ENCODE measurements at places on chromosomes 2 and 18. TPM values are rescaled to one million over a fixed set of nuclear protein-coding genes. Genes with fewer than 3 reads are reported as not detected.
A peak's percentile ranks its signal among the peaks of the same experiment; 100 is the strongest.

The PPP4R1 gene
- total RNA-seq = 97.6 TPM

The KIF5C gene
- 2.9 TPM for total RNA-seq

The DSG4 gene
- total RNA-seq = not detected

The ALPG gene
- total RNA-seq = not detected

The KLHL41 gene
- total RNA-seq = 2.8 TPM

The LAMA3 gene
- 11.5 TPM for total RNA-seq

The FBXO48 gene
- total RNA-seq = 0.33 TPM

The UGT1A8 gene
- not detected for total RNA-seq

The TP53I3 gene
- total RNA-seq = 8.7 TPM

The ABCB11 gene
- not detected for total RNA-seq

GRCh38 chr2:111157798-111158197 is 37.1 kb downstream of the BCL2L11 start:
- no peak for DNase-seq

DNA sequence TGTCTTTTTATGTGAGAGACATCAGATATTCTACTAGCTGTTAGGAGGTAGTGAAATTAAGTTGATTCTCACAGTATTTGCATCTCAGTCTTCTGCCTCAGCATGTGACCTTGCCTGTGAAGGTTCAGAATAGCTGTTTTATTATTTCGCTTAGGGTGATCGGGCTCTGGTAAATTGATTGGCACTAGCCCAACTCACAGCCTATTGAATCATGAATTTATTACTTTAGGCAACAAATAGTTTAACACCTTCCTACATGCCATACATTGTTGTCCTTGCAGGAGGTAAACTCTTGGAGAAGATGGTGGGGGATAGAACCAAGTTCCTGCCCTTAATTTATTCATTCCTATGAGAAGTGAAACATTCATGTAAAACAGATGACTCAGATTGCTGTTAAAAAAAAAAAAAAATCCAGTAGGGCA is 101.9 kb downstream of the GPD2 start:
- DNase-seq = no peak

DNA sequence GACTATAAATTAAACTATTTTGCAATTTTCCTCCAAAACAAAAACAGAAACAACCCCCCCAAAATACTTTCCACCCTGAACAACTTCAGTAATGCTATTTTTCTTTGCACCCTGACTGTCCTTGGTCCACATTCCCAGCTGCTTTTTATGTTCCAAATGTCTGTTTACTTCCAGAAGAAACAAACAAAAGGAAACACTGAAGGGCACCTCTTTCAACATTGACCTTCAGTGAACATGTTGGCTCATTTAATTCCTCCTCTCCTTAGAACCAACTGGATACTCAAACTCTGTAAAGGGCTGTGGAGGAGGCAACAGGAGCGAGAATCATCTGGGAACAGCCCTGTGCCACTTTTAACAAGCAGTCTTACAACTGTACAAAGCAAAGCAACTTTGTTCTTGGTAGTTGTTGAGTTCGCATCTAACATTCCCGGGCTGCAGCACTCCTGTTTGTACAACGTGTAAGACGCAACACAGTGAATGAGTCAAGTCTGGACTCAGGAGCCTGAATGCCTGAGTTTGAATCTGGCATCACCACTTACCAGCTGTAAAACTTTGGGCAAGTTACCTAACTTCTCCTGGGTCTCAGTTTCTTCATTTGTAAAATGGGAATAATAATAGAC is 111.4 kb upstream of the GATA6 start:
- no peak for DNase-seq

GRCh38 chr2:38666556-38666910 is 619 bp downstream of the GALM start:
- no peak for DNase-seq

GRCh38 chr2:143284087-143284675 is 155.0 kb downstream of the ARHGAP15 start:
- DNase-seq = no peak

- DNase-seq = no peak
Measured at GRCh38 chr2:169705927-169706326, 11.7 kb downstream of the PHOSPHO2 start.

DNA sequence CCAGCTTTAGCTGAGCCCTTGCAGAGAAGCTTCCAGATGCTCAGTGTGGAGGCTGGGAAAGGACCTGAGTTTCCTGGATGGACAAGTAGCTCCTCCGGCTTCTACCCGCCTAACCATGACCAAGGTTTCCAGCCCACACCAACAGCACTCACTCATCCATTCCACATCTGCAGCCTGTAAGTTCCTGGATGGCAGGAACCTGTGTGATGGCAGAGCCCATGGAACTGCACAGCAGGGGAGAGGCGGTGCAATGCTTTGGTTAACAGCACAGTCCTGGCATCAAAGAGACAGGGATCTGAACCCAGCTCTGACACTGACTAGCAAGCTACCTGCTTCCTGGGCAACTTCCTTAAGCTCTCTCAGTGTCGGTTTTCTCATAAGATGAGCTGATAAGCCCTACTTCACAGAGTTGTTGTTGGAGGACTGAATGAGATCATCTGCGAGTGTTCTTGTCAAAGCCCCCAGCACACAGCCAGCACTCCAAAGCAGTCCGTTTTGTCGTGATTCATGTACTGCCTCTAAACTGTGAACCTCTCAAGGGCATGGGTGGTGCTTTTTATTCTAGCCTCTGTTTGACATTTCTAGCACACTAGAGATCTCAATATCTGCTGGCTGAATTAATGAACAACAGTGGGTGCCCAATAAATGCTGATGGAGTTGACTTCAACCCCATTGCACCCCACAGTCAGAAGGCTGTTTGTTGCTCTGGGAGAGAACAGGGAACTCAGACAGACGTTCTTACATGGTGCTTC is 41.6 kb upstream of the OTOF start:
- no peak for DNase-seq

DNA sequence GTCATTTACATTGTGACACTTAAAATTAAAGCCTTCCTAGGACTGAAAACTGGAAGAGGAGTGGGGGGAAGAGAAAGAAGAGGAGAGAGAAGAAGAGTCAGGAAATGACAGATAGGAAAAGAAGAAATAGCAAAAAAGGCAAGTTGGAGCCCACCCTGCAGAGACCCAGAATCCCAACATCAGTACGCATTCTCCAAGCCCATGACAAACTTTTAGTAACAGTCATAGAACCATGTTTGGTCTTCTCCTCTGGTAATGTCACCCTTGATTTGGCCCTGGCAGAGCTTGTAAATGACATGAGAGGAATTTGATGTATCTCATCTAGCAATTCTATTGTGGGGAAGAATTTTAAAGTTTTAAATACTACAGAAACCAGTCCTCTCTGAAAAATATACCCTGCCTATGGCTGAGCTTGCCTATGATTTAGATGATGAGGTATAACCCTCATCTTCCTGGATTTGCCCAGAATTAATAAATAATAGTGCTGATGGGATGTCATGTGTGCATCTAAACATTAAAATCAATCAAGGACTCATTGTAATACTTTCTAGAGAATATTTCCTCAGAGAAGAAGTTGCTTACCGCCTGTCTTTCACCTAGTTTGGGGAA is 40.2 kb downstream of the APOB start:
- DNase-seq = no peak

DNA sequence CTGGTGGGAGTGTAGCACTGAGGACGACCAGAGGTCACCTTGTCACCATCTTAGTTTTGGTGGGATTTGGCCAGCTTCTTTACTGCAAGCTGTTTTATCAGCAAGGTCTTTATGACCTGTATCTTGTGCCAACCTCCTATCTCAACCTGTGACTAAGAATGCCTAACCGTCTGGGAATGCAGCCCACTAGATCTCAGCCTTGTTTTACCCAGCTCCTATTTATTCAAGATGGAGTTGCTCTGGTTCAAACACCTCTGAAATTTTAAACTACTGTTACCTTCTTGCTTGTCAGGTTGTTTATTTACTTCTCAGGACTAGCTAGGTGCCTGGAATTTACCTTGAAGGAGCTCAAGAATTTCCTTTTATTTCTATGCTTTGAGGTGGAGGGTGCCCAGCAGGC is 9.5 kb upstream of the KCNG3 start:
- DNase-seq = no peak

- DNase-seq = no peak
Measured at GRCh38 chr2:45919711-45920111, 268.2 kb downstream of the PRKCE start.

- DNase-seq = no peak
Measured at GRCh38 chr2:161028581-161028980, 131.6 kb upstream of the TANK start.

- no peak for DNase-seq
Measured at GRCh38 chr2:224151161-224151560, 112.1 kb upstream of the SERPINE2 start.

DNA sequence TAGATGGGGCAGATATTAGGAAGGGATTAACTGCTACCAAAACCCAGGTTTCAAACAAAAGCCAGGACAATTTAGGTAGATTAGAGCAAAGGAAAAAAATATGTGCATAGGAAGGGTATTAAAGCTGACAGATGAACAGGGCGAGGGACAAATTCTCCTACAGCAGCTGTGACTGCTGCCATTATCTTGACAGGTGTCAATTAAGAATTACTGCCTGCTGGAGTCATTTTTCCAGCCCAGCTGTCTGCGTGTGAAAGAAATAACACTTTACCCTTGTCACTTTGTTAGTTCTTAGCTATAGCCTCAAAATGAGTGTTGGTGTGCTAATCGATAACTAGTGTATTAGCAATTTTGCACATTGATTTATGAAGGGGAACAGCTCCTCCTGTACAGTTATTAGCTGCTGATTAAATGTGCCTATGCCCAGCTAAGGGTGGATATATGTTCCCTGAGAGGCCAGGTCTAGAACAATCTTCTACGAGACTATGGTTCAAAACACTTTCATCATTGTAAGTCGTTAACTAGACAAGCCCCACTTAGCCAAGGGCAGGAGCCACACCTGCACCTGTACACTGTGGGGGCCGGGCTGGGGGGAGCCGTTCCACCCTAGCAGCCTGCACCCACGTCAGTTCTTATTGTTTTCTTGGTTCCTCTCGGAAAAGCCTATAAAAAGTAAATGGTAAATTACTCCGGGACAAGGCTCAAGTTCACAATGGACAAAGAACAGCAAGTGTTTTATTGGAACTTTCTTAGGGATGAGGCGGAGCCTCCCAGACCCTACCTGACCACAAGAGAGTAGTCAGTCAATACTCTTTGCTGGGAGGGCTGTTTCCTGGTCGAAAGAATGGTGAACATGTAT is 7.7 kb downstream of the TSHZ1 start:
- DNase-seq = peak; percentile 83

DNA sequence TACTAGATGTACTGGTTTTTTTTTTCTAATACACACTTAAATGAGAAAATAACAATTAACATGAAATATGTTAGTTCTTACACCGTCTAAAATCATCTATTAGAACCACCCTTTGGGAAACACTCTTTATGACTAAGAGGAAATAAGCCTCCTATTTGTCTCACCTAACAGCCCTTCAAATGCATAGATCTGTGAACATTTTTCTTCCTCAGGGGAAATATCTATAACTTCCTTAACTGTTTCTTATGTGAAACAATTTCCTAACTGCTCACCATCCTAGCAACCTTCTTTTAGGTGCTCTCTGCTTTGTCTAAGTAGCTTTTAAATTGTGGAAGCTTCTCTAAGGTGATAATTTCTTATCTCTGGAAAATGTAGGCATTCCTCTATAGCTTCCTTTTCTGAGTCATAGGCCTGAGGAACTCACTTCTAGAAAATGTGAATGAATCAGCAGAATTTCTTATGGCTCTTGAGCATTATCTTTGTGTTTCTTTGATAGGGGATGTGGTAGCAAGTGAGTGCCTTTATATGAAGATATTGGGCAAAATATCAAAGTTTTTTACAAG is 56.1 kb downstream of the CNTNAP5 start:
- no peak for DNase-seq

GRCh38 chr18:49725809-49726674 is 87.3 kb downstream of the ACAA2 start:
- no peak for DNase-seq

DNA sequence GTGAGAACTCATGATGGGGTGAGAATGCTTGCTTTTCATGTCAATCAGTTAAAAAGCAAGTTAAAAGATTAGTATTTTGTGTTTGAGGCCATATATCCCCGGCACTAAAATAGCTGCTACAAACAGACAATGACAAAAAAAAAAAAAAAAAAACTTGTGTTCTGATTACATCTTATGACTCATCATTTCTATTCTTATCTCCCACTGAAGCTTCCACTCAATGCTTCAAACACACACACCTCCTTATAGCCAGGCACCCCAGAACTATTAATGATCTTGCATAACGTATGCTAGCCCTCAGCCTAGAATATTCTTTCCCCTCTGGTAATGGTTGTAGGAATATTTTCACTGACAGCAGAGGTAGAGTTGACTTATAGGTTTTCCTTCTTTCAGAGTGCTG is 778.3 kb downstream of the TRIB2 start:
- DNase-seq = no peak

- no peak for DNase-seq
Measured at GRCh38 chr2:128196471-128196931, 105.5 kb downstream of the UGGT1 start.

DNA sequence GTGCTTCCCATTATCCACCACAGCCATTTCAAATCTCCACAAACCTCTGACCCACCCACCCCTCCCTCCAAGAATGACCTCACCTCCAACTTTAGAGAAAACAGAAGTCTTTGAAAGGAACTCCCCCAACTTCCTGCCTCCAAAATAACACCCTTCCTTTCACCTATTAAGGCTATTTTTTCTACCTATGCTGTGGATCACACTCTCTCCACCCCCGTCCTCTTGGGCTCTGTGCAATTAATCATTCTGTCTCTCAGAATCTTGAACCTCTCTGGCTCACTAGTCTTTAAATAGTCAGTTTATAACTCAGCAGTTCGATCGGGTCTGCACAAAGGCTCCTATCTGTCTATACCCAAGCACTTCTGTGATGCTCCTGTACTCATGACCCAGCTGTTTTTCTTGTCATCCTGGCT is 37.3 kb upstream of the XPO1 start:
- DNase-seq = no peak

- no peak for DNase-seq
Measured at GRCh38 chr2:28547223-28547860, 51.5 kb downstream of the PLB1 start.

DNA sequence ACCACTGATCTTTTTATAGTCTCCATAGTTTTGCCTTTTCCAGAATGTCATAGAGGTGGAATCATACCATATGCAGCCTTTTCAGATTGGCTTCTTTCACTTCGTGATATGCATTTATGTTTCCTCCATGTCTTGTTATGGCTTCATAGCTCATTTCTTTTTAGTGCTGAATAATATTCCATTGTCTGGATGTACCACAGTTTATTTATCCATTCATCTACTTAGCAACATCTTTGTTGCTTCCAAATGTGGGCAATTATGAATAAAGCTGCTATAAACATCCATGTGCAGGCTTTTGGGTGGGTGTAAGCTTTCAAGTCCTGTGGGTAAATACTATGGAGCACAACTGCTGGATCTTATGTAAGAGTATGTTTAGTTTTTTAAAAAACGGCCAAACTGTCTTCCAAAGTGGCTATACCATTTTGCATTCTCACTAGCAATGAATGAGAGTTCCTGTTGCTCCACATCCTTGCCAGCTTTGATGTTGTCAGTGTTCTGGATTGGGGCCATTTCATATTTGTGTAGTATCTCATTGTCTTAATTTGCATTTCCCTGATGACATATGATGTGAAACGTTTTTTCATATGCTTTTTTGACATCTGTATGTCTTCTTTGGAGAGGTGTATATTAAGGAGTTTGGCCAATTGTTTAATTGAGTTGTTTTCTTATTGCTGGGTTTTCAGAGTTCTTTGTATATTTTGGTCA is 20.6 kb downstream of the STPG4 start:
- DNase-seq = no peak

Measured in esophagus muscularis mucosa (tissue), 4 donors.